ENCODE measurements at places on chromosomes 4 and X.
A peak's percentile ranks its signal among the peaks of the same experiment; 100 is the strongest.

- no peak for DNase-seq
Observed at GRCh38 chr4:2570551-2571222, 34.2 kb downstream of the FAM193A start.

GRCh38 chrX:23435575-23435974 lies 100.9 kb downstream of the PTCHD1 start:
- DNase-seq, result no peak

DNA sequence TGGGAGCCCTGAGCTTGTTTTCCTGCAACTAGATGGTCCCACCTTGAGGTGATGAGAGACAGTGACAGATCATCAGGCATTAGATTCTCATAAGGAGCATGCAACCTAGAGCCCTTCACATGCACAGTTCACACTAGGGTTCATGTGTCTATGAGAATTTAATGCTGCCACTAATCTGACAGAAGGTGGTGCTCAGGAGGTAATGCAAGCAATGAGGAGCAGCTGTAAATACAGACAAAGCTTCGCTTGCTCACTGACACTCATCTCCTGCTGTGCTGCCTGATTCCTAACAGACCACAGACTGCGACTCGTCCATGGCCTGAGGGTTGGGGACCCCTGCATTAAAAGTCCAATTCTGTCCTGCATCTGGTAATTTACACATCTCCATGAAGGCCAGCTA lies 141.6 kb downstream of the KCNIP4 start:
- DNase-seq, result no peak

- no peak for DNase-seq
Observed at GRCh38 chr4:166277401-166277800, 404.4 kb downstream of the TLL1 start.

GRCh38 chrX:148084611-148085010 lies 103.5 kb downstream of the FMR1NB start:
- no peak for DNase-seq

GRCh38 chr4:122140834-122141233 lies 11.3 kb upstream of the BLTP1 start:
- no peak for DNase-seq

GRCh38 chr4:13054420-13054970 lies 429.6 kb downstream of the RAB28 start:
- DNase-seq, result no peak

GRCh38 chrX:153902385-153902784 lies 2.1 kb upstream of the AVPR2 start:
- no peak for DNase-seq

- no peak for DNase-seq
Observed at GRCh38 chr4:134544303-134544770, 342.7 kb upstream of the PABPC4L start.

DNA sequence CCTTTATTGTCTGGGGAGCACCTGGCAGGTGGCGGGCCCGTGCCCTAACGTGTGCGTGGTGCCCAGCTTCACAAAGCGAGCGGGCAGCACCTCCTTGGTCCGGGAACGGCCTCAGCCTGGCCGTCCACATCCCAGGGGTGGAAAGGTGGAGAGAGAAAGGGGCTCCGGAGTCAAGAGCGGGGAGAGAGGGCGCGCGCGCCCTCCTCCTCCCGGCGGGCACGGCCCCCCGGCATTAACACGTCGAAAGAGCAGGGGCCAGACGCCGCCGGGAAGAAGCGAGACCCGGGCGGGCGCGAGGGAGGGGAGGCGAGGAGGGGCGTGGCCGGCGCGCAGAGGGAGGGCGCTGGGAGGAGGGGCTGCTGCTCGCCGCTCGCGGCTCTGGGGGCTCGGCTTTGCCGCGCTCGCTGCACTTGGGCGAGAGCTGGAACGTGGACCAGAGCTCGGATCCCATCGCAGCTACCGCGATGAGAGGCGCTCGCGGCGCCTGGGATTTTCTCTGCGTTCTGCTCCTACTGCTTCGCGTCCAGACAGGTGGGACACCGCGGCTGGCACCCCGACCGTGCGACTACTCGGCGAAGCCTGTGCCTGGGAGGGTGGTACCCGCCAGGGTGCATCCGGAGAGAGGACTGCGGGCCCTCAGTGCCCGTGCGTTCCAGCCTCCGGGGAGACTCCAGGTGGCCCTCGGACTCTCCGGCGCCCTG lies at the start of gene KIT:
Gene KIT (plus strand): TSS at position 407 of the 701 bp plus-strand sequence. CDS start 58 bp downstream, at position 465.
- peak; percentile 80 for DNase-seq

DNA sequence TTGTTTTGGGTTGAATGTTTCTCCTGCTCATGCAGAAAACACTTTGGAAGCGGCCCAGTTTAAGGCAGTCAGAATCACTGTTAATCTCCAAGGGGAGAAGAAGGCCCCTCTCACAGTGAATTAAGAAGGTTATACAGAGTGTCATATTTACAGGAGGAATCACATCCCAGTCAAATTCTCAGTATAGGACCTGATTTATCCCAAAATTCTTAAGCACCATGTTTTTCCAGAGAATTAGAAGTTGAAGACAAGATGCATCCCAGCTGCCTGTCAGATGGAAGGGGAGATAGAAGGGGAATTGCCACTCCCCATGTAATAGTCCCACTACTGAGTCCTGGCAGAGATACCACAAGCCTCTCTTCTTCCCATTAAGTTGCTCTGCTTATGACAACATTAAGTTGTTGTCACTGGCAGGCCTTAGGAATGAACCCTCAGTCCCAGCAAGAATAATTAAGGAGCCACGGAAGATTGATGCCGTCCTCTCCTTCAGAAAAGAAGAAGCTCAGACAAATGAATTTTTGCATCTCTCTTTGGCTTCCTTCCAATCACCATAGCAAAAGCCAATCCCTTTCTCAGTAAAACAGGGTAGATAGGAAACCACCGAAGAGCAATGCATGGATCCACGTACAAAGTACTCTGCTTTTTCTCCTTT lies 138.4 kb downstream of the LDB2 start:
- no peak for DNase-seq

GRCh38 chrX:136694431-136695087 lies 46.6 kb downstream of the CD40LG start:
- peak; percentile 26 for DNase-seq

DNA sequence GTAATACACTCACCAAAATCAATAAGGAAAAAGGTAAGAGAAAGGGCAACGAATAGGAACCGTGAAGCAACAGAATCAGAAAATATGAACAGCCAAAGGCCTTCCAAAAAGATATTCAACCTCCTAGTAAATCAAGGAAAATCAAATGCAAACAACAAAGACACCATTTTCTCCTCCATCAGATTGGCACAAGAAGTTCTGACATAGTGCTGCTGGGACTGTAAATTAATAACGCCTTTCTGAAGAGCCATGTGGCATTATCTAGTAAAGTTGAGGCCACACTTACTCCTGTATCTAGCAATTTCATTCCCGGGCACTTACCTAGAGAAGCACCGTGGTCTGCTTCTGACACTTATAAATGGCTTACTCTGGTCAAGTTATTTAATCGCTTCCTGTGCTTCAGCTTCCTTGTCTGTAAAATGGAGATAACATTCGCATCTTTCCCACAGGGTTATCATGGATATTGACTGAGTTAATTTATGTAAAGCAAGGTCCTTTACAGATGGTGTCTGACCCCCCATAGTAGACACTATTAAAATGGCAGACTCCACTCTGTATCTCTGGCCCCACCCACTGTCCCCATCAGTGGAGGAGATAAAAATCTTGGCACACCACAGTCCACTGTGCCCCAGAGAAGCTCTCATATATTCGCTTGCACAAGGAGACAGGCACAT lies 20.5 kb upstream of the ENPP6 start:
- peak; percentile 45 for DNase-seq

DNA sequence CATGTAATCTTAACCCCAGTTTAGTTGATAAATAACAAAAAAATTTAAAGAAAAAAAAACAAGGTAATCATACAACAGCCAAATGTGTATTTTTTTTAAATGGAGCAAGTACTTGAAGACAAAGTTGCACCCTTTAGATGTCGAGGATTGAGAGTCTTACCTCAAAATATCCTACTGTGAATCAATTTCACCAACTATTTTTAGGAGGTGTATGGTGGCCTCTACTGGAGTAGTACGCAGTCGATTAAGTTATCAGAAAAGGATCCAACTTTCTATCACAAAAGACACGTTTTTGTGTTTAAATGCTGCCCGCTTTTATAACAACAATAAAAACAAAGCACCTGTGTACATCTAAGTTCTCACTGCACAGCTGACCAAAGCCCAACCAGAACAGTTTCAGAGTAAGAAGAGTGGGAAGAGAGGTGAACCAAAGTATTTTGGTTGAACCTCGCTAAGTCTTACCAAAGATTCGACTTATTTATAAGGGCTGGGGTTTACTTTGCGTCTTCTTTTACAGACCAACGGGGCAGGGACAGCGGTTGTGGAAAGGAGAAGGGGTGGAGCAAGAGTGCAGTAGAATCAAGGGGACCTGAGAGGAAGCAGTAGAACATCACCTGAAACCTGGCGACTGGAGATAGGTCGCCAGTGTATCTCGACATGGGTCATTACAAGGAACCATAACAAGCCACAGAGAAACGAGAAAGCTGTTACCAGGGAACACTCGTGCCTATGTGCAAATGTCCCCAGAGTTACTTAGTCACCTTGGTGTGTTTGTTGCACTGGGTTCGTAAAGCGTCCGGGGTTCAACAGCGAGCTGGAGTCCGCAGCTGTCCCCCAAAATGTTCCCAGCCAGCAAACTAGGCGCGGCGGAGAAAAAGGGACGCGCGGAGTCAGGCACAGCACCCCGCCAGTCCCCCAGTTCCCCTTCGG lies 1.1 kb downstream of the RPS6KA6 start:
- DNase-seq, result no peak

- no peak for DNase-seq
Observed at GRCh38 chr4:4633431-4633830, 91.6 kb upstream of the STX18 start.

- no peak for DNase-seq
Observed at GRCh38 chrX:41895826-41896225, 27.5 kb downstream of the CASK start.

DNA sequence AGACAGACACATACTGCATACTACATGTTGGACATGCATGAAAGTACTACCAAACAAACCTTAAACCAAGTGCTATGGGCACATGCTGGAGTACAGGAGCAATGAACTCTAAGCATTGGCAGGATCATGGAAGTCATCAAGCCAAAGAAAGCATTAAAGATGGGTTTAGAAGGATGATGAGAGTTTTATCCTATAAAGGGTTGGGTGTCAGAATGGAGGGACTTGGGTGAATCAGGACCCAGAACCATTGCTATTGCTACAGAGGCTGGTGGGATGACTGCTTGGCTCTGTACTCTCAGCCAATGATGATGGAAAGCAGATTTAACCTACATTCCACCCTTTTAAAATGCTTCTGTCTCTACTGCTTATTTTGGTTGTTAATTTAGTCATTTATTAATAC lies 233.9 kb upstream of the EDA2R start:
- DNase-seq, result no peak

- peak; percentile 44 for DNase-seq
Observed at GRCh38 chr4:186201535-186202230, 10.3 kb downstream of the CYP4V2 start.

DNA sequence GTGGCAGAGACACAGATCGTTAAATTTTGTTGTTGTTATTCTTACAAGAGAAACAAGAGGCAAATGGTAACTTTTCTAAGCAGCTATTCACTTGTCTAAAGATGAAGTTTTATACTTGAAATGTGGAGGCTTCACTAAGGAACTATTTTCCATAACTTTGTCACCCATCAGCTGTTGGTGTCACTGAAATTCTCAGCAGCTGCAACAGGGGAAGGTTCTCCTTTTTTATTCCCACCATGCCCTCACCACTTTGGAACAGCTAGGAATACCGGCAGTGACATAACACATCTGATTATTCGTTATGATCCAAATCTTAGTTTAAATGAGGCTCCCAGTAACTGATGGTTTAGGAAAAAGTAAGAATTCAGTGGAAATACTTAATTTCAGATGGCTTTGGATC lies 147.0 kb upstream of the LEF1 start:
- no peak for DNase-seq
